Putamen (tissue), 1 donor: ENCODE measurements at places on chromosomes 16 and 17.

DNA sequence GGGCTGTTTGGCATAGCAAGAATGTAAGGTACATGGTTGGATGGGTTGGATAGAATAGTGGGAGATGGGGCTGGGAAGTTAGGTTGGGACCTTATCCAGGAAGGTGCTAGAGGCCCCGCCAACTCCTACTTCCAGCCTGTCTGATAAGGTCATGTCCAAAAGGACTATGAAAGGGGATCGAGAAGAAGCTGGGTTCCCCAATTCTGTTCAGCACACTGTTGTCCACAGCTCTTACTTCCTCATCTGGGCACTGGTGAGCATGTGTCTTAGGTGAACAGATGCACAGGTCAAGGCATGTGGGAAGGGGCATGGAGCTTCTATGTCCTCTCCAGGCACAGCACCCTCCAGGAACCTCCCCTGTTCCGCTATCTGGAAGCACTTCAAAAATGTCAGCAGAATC lies 5.6 kb upstream of the ULK2 start:
- DNase-seq = no peak

GRCh38 chr17:29037739-29038084 lies 5.2 kb upstream of the PIPOX start:
- no peak for DNase-seq

- no peak for DNase-seq
Observed at GRCh38 chr17:47813077-47813476, 8.5 kb downstream of the OSBPL7 start.

DNA sequence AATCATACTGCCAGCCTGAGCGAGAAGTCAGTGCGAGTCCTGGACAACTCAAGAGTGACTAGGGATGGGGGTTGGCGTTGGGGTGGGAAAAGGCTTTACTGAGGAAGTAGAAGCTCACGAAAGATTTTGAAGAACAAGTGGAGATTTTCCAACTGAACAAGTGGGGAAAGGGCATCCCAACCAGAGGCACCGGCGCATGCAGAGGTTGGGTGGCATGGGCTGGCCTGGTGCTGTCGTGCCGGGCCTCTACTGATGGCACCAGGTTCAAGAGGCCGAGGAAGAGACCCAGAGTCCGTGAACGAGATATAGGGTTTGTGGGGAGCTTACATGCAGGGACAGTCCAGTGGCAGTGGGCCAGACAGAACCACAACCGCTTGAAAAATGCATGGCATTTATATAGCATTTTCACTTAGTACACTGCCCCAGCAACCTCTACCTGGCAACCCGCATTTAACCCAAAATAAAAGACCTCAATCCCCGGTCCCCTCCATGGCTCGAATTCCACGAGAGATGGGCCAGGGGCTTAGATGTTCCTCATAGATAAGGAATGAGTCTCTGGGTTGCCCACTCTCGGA lies 7.7 kb upstream of the ITGA3 start:
- DNase-seq = no peak

DNA sequence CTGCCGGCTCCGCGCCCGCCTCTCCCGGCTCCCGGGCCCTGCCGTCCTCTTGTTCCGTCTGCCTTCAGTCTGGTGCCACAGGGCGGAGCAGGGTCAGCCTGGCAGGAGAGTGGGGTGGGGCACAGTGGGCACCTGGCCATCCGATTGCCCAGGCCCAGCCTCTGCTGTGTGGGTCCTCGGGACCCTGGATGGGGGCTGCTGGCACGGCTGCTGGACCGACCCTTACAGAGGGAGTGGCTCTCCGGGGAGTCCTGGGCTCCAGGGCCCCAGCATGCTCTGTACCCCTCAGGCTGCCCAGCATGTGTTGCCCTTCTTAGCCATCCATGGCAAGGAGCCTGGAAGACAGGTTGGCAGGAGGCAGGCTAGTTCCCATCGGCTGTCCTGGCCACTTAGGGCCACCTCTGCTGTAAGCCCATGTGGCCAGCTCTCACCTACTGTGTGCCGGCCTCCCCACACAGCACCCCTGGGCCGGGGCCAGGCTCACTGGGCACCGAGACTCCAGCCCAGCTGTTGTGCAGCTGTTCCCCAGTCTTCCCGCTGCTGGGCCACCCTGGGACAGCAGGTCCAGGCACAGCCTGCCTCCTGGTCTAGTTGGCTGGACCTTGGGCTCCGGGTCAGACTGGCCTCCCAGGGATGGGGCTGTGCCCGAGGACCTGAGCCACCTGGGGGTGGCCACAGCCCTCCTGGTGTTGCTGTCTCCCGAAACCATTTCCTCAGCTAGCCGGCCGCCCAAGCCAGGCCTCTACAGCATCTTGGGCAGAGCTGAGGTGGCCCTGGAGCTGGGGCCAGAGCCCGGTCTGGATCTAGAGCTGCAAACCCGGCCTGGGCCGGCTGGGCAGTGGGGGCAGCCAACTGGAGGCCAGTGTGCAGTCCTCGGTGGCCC lies 24.9 kb downstream of the BAHCC1 start:
- no peak for DNase-seq

- no peak for DNase-seq
Observed at GRCh38 chr17:7220593-7221277, 997 bp downstream of the ACADVL start.

- no peak for DNase-seq
Observed at GRCh38 chr17:77151186-77151585, 10.4 kb downstream of the SEC14L1 start.

GRCh38 chr16:89536886-89537548 lies 23.5 kb upstream of the RPL13 start:
- DNase-seq = peak; percentile 88

DNA sequence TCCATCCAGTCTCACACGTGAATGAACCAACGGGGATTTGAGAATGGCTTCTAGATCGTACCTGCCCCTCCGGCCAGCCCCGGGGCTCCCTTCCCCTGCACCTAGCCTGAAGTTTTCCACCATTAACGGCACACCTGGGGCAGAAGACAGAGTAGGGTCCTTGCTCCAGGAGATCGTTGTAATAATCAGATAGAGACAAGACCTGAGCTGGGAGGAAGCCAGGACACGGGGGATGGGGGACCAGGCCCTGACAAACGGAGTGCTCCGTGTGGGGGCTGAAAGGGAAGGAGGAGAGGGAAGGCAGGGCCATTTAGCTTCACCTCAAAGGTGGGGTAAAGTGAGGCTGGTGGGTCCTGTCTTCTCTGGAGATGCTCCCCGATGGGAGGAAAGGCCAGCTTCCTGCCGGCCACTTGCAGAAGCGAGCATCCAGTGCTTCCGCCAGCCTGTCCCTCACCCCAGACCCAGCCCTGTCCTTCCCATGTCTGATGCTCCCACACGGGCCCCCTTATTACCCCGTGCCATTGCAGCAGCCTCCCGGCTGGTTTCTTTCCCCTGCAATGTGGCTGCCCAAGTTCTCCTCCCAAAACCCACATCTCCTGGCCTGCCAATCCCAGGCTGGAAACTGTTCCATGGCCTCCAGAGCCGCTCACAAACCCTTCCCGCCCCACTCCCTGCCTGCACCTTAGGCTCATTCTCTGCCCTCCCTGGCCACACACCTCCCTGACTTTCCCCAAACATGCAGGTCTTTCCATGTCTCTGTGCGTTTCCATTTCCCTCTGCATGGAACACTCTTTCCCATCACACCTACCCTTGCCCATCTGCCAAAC lies 79.3 kb downstream of the MRC2 start:
- no peak for DNase-seq

GRCh38 chr17:44689477-44690217 lies at the start of gene CCDC43:
TSS of gene CCDC43 (minus strand) at chr17:44689776. CDS start at chr17:44689753, 23 bp downstream.
- DNase-seq = peak; percentile 90

GRCh38 chr16:4700380-4700996 lies 7.1 kb downstream of the NUDT16L1 start:
- no peak for DNase-seq
